ENCODE measurements at places on chromosomes 2 and 18. TPM values are rescaled to one million over a fixed set of nuclear protein-coding genes. Genes with fewer than 3 reads are reported as not detected.

DNA sequence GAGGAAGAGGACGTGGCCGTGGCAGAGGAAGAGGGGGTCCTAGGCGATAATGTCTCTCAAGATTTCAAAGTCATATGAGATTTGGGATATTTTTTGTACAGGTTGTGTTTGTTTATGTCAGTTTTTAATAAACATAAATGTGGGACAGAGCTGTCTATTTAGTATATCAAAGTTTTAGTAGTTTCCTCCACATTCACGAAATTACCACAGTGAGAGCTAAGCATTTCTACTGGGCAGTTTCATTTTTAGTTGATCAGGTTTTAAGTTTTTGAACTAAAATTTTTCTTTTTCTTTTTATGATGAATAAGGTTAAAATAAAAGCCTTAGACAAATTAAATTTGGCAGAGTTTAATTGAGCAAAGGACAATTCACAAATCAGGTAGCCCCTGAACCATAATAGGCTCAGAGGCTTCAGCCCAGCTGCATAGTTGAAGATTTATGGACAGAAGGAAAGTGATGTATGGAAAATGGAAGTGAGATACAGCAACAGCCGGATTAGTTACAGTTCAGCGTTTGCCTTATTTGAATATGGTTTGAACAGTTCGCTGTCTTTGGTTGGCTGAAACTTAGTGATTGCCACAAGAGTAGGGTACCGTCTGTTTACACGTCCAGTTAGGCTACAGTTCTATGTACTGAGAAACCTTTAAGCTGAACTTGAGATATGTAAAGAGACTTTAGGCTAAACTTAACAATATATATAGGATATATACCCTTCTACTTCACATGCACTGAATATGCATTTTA, 17.1 kb downstream of the SNRPD1 start:
- DNase-seq = no peak

- no peak for DNase-seq
These were observed 205.7 kb downstream of the NEDD4L start for GRCh38 chr18:58249712-58250111.

DNA sequence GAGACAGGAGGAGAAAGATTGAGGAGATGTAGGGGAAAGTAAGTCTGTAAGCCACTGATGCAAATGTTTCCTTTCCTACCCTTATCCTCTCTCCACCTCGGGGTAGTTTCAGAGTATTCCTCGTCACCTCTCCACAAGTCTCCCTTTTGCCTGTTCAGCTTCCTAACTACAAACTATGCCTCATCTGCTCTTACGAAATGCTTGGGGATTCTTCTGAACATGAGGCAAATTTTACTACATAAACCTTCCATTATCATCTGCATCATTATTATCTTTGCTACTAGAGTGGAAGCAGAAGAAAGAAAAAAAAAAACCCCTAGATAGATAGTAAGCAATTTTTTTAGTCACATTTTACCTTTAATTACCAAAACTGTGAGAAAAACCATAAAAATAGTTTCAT, 43.1 kb upstream of the CWC22 start:
- no peak for DNase-seq

DNA sequence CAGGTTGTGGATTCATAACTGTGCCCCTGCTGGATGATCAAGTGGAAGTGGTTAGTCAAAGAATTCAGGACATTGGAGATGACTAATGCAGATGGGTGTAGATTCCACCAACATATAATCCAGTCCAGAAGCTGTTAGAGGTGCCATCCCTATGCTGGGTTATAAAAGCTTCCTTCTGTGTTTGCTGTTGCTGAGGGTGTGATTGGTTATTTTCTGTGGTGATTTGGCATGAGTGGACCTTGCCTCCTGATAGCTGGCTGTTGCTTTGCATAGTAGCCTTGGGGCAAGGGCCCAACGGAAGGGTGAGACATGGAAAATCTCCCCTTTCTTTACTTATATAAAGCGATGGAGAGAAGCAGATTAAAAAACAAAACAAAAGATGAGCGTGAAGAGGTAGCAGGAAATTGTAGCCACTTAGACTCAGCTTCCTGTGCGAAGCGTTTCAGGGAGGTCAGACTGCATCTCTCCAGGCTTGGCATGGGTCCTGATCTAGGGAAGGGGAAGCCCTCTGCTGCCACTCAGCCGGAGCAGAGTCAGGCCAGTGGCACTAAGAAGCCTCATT, 190.4 kb downstream of the FMNL2 start:
- DNase-seq = no peak

KIF5C gene
- 396 TPM for total RNA-seq
